ENCODE measurements at places on chromosomes 3 and 15.

DNA sequence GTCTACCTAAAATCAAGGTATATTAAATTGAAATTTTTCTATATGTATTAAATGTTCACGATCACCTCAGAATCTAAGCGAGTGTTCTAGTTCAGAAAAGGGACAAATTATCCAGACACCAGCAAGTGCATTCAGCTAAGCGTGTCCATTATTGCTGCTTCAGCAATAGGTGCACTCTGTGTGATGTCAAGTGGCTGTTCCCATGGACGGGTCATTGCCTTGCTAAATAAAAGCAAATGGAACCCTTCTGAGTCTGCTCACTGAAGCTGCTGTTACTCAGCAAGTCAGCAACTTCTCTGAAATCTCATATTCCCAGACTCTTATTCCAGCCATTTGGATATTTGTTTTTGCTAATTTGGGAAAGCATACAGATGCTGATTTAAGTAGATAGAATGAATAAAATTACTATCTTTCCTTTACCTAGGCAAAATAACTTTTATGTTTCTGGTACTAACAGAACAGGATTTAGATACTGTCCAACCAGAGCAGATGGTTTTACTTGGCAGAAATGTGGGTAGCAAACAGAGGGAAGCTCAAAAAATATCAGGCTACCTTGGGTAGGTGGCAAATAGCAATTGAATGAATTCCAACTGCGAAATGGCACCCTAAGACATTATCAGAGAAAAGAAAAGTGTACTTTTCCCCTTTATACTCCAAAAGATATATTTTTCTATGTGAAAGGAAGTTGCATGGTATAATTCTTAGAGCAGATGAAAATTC lies 407.0 kb downstream of the GAP43 start:
- DNase-seq: no peak

- no peak for DNase-seq
Observed at GRCh38 chr3:38404286-38404685, 49.4 kb upstream of the ACVR2B start.

DNA sequence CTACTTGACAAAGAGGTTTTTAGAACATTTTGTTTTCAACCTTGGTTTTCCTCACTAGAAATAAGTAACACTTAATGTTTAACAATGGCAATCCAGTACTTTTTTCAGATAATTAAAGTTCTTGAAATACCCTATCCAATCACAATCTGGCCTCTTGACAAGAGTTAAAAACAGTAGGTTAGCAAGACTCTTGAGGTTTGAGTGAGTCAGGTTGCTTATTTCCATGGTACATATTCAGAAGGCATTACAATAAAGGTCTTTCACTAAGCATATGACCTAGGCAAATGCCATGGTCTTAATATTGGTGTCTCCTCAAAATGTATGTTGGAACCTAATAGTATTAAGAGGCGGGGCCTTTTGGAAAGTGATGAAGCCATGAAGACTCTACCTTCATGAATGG lies 5.6 kb downstream of the SUCNR1 start:
- DNase-seq: no peak

DNA sequence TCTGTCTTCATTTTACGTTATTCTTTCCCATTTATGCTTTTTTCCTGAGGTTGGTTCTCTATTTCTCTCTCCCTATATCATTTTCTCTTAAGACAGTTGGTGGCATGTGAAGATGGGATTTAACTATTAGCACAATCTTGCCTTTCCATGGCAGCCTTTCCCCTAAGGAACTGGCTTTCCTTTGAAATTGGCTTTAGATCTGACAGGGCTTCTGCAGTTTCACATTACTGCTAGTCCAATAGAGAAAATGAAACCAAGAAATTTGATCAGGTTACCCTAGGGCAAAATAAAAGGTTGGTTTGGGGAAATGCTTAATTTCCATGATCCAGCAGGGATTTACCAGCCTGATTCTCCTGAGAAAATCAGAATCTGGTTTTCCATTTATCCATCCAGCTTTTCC lies 22.7 kb upstream of the CHL1 start:
- DNase-seq: no peak

- no peak for DNase-seq
Observed at GRCh38 chr3:163011596-163011995, 1515.0 kb downstream of the OTOL1 start.

DNA sequence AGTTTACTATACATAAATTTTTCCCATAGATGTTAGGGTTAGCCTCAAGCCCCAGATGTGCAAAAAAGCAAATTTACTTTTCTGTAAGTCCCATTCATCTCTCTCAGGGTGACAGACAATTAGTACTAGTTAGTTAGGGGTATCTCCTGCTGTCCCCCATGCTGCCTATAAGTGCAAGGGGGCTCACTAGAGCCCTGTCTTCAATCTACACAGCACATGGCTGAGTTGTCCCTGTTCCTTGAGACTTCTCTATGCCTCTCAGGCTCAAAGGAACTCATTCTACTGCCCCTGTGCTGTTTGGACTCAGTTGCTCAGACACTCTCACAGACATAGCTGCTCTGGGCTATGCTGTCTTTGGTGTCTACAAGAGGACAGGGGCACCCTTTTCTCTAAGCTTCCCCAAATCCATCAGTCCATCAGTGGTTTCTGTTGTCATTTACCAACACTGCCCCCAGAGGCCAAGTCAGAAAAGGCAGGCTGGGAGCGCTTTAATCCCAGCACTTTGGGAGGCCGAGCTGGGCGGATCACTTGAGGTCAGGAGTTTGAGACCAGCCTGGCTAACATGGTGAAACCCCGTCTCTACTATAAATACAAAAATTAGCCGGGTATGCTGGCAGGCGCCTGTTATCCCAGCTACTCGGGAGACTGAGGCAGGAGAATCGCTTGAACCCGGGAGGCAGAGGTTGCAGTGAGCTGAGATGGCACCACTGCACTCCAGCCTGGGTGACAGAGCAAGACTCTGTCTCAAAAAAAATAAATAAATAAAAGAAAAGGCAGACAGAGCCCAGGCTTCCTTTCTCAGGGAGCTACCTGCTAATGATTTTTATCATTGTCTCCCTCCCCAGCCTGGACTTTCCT lies 31.4 kb upstream of the PRTG start:
- DNase-seq: no peak

DNA sequence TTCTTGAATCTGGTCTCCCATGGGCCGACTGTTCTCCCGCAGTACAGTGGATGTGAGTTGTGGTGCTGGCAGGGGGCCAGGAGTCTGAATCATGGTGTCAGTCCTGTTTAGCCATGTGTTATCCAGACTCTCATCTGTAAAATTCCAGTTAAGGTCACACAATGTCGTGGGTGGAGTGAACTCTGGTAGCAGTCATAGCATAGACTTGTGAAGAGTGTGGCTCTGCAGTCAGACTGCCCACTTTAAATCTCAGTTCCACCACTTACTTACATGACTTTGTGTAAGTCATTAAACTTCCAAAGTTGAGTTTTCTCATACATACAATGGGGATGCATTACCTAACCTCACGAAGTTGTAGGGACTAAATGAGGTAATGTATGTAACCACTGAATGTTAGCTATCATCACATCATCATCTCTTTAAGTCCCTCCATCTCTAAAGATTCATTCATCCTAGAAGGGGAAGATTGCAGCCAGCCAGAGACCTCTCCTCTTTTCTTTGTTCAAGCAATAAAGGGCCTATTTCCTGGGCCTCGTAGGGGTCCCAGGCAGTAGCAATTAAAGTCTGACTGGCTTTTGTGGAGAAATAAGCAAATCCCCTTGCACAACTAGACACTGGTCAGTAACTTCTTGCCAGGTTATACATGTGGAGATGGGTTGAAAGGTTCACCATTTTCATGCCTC lies 93.9 kb downstream of the PCCB start:
- DNase-seq: no peak

GRCh38 chr3:66592927-66593625 lies 92.3 kb upstream of the LRIG1 start:
- DNase-seq: no peak

DNA sequence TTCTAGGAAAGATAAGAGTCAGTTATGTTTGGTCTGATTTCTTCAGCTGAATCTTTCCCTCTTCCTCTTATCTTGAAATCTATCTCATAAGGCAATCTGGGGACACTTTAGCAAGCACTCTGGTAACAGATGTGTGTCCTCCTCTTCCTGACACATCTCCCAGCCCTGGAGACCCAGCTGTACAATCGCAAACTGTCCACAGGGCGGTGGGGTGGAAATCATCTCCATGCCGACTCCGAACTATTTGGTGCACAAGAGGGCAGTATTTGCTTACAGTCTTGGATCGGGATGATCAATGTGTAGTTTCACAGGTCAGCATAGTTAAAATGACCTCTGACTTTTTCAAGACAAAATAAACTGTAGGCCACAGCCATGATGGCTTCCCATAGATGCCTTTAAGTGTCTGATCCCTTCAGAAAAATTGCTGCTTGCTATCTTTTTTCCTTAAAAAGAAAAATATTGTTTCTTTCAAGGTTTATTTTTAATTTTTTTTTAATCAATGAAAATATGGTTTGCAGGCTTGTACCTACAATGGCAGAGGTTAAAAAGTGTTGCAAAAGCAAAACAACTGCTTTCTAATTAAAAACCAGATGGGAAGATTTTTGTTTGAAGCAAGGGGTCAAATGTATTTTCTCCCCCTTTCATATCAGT lies 17.7 kb downstream of the EEFSEC start:
- no peak for DNase-seq

Data from central memory CD4-positive, alpha-beta T cell (primary cell).